ENCODE measurements at places on chromosomes 3 and 15.

GRCh38 chr3:41768363-41768762 is 193.5 kb downstream of the ULK4 start:
- peaks cover 19% of the 10 kb centered on the region for H3K36me3 ChIP-seq
- H3K27ac ChIP-seq, result no peak overlapping the region
- no peak overlapping the region for H3K4me3 ChIP-seq
- no peak for ATAC-seq

DNA sequence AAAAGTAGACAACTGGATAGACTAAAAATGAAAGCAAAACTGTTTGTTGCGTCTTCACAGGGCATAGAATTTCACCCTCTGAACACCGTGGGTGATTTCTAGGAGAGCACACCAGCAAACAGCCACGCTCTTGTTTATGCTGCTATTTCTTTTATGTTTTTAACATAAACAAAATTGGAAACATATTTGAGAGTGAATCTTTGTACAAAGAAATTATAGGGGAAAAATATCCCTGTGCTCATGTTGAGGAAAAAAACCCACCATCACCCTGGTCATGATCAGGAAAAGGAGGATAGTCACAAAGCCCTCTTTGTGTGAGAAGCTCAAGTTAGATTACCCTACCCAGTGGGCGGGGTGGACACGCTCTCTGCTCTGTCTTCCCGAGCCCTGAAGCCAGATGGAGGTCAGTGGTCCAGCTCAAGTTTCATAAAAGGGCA is 313.3 kb downstream of the SATB1 start:
- H3K4me3 ChIP-seq, result peak overlapping the region; percentile 21
- no peaks in the 10 kb centered on the region for H3K36me3 ChIP-seq
- no peaks in the 10 kb centered on the region for H3K27me3 ChIP-seq
- peak overlapping the region; percentile 30 for H3K27ac ChIP-seq

- no peak overlapping the region for H3K4me3 ChIP-seq
- no peak for ATAC-seq
- H3K4me1 ChIP-seq, result no peaks in the 10 kb centered on the region
- no peak overlapping the region for H3K27ac ChIP-seq
Measured at GRCh38 chr15:26887926-26888666, 21.2 kb downstream of the GABRA5 start.

DNA sequence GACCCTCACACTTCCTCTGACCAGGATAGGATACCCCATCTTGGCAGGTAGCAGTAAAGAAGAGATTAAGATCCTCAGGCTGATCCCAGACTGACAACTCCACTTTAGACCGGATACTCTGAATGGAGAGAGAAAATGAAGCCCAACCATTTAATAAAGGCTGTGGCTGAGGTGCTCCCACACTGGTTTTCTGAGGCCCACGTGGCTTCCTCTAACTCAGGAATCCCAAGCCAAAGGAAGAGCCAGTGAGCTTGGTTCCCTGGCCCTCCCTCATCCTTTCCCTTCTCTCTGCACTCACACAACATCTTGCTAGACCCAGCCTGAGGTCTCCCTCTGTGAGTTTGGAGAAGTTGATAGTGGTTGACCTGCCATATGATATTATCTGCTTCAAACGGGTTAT is 78.1 kb downstream of the ITGB5 start:
- H3K36me3 ChIP-seq, result no peaks in the 10 kb centered on the region
- H3K27me3 ChIP-seq, result peaks cover 26% of the 10 kb centered on the region
- H3K4me3 ChIP-seq, result no peak overlapping the region
- no peak for ATAC-seq
- H3K4me1 ChIP-seq, result peaks cover 6% of the 10 kb centered on the region
- no peak overlapping the region for H3K27ac ChIP-seq

DNA sequence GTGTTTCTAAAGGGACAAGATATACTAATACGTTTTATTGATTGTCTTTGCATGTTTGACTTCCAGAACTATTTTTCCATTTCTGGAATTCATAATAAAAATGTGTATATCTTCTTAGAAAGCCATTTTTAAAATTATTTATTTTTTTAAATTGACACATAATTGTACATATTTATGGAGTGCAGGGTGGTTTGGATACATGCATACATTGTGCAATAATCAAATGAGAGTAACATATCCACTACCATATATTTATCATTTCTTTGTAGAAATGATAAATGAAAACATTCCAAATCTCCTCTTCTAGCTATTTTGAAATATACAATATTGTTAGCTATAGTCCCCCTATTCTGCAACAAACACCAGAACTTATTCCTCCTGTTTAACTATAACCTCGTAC is 156.5 kb upstream of the ABI3BP start:
- peaks cover 21% of the 10 kb centered on the region for H3K27me3 ChIP-seq
- no peak for ATAC-seq
- no peaks in the 10 kb centered on the region for H3K4me1 ChIP-seq
